GM23248 (cell line): ENCODE measurements at places on chromosomes 16 and 17. TPM values are rescaled to one million over a fixed set of nuclear protein-coding genes. Genes with fewer than 3 reads are reported as not detected.
A peak's percentile ranks its signal among the peaks of the same experiment; 100 is the strongest.

DNA sequence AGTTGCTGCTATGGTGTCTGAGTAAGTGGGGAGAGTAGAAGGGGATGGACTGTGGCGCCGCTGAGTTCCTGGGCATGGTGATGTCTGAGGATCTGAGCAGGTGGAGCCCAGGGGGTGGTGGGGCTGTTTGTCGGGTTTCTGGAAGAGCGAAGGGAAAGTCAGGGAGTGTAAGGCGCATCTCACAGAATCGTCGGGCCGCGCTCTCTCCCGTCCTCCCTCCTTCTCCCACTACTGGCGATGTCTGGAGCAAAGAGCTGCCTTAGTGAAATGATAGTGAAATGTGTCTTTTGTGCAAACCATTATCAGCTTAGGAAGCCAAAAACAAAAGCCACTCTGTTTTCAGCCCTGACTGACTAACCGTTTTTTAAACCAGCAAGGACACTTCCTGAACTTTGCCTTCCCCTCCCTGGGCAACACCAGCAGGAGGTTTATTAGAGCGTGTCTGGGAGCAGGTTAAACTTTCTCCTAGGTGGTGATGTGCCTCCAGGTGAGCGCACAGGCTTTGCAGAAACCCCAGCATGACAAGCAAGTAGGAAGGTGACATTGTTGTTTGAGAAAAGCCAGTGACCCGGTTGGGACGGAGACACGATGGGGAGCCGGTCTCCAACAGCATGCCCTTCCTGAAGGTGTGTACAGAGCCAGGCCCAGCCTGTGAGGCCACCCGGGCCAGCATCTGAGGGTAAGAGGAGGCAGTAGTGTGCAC is 49.1 kb downstream of the RAB11FIP3 start:
- H3K27me3 ChIP-seq = no peaks in the 10 kb centered on the region
- H3K27ac ChIP-seq = no peak overlapping the region
- H3K36me3 ChIP-seq = no peaks in the 10 kb centered on the region

GRCh38 chr17:48134912-48135480 is 27.4 kb downstream of the SNX11 start:
- H3K27ac ChIP-seq = no peak overlapping the region
- H3K4me3 ChIP-seq = no peak overlapping the region
- DNase-seq = no peak
- no peaks in the 10 kb centered on the region for H3K4me1 ChIP-seq

GRCh38 chr17:3032258-3033247 is 30.9 kb downstream of the OR1D5 start:
- H3K27me3 ChIP-seq = no peaks in the 10 kb centered on the region
- no peak overlapping the region for H3K27ac ChIP-seq
- no peaks in the 10 kb centered on the region for H3K36me3 ChIP-seq
- no peak overlapping the region for H3K4me3 ChIP-seq

- H3K27me3 ChIP-seq = no peaks in the 10 kb centered on the region
- peak overlapping the region; percentile 41 for H3K4me3 ChIP-seq
- peak; percentile 62 for DNase-seq
- no peaks in the 10 kb centered on the region for H3K36me3 ChIP-seq
- peak overlapping the region; percentile 47 for H3K27ac ChIP-seq
These were observed 208.9 kb upstream of the CHMP6 start for GRCh38 chr17:80782536-80783427.

- no peaks in the 10 kb centered on the region for H3K4me1 ChIP-seq
- H3K27me3 ChIP-seq = peaks cover 46% of the 10 kb centered on the region
- DNase-seq = no peak
- no peak overlapping the region for H3K4me3 ChIP-seq
- no peaks in the 10 kb centered on the region for H3K36me3 ChIP-seq
These were observed 2.3 kb downstream of the SLC38A8 start for GRCh38 chr16:84040226-84040822.

DNA sequence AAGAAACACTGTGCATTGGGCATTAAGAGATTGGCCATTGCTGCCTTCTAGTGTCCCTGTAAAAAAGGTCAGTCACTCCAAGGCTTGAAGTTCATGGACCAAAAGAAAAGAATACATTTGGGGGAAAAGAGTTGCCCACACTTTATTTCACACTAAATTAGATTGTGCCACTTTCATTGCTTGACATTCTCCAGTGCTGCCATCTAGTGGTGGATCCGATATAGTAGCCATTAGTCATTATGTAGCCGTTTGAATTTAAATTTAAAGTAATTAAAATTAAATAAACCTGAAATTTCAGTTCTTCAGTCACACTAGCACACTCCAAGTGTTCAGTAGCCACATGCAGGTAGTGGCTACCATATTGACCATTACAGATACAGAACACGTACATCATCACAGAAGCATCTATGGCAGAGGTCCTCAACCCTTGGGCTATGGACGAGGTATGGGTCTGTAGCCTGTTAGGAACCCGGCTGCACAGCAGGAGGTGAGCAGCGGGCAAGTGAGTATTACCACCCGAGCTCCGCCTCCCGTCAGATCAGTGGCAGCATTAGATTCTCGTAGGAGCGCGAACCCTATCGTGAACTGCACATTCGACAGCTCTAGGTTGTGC is 21.9 kb upstream of the CDH5 start:
- no peak overlapping the region for H3K4me3 ChIP-seq
- H3K36me3 ChIP-seq = no peaks in the 10 kb centered on the region
- H3K27me3 ChIP-seq = peaks cover 14% of the 10 kb centered on the region; the same call in 1 of the 2 replicates
- DNase-seq = peak; percentile 73
- no peaks in the 10 kb centered on the region for H3K4me1 ChIP-seq

DNA sequence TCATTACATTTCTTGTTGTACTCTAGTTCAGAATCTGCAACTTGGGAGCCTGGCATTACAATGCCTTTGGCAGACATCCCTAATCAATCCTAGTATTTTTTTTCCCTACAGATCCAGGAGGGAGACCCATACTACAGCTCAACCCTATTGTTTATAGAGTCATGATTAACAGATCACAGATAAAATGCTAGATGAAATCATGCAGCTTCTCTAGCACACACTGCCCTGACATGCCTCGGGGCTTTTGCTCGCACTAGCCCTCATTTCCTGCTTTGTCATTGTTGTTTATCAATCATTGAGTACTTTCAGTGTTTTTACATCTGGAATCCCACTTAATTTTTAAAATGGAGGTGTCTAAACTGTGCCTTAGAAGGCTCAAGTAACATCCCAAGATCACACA is 412.5 kb downstream of the CA10 start:
- no peaks in the 10 kb centered on the region for H3K27me3 ChIP-seq
- H3K36me3 ChIP-seq = no peaks in the 10 kb centered on the region
- H3K27ac ChIP-seq = no peak overlapping the region
- no peak overlapping the region for H3K4me3 ChIP-seq
- no peaks in the 10 kb centered on the region for H3K4me1 ChIP-seq

GRCh38 chr16:2121853-2122252 is 13.8 kb downstream of the PKD1 start:
- DNase-seq = peak; percentile 45
- peak overlapping the region; percentile 70 for H3K27ac ChIP-seq
- no peaks in the 10 kb centered on the region for H3K36me3 ChIP-seq
- no peak overlapping the region for H3K4me3 ChIP-seq
- H3K27me3 ChIP-seq = no peaks in the 10 kb centered on the region

- H3K36me3 ChIP-seq = no peaks in the 10 kb centered on the region
- H3K4me3 ChIP-seq = no peak overlapping the region
- no peaks in the 10 kb centered on the region for H3K27me3 ChIP-seq
- no peak overlapping the region for H3K27ac ChIP-seq
- peaks cover 7% of the 10 kb centered on the region; the same call in 1 of the 2 replicates for H3K4me1 ChIP-seq
These were observed 2.3 kb upstream of the CCNF start for GRCh38 chr16:2426941-2427361.

- H3K36me3 ChIP-seq = no peaks in the 10 kb centered on the region
- no peaks in the 10 kb centered on the region for H3K27me3 ChIP-seq
- DNase-seq = no peak
These were observed 259.2 kb downstream of the SLC39A11 start for GRCh38 chr17:72833128-72833765.

- H3K4me1 ChIP-seq = no peaks in the 10 kb centered on the region
- peaks cover 28% of the 10 kb centered on the region for H3K27me3 ChIP-seq
- DNase-seq = peak; percentile 56
- H3K4me3 ChIP-seq = no peak overlapping the region
- no peak overlapping the region for H3K27ac ChIP-seq
- H3K36me3 ChIP-seq = no peaks in the 10 kb centered on the region
These were observed 57.3 kb upstream of the CCL1 start for GRCh38 chr17:34420254-34420766.

DNA sequence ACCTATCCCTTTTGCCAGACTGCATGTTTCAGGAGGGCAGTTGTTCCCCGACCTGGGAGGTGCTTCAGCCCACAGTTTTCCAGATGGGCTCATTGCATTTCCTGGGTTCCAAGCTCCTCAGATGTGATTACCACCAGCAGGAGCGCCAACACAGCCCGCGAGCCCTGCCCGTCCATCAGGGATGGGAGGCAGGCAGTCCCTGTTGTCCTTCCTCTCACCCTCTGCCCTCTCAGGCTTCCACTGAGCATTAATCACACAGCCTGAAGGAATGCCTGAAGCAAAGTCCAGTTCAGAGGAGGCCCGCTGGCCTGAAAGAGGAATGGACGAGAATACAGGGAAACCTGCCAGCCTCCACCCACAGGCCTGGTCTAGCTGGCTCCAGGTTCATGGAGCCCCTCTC is 256.3 kb upstream of the SDK2 start:
- H3K4me1 ChIP-seq = no peaks in the 10 kb centered on the region
- H3K27ac ChIP-seq = no peak overlapping the region
- H3K27me3 ChIP-seq = peaks cover 18% of the 10 kb centered on the region
- H3K4me3 ChIP-seq = no peak overlapping the region
- no peaks in the 10 kb centered on the region for H3K36me3 ChIP-seq
- DNase-seq = no peak

The RHBDL1 gene
- total RNA-seq = 0.89 and 2.1 TPM in 2 replicates

The ABHD15 gene
- 8.9 and 10.1 TPM in 2 replicates for total RNA-seq

The TEKT5 gene
- not detected in 2 replicates for total RNA-seq

The SLC5A10 gene
- total RNA-seq = not detected in 2 replicates

The PHLPP2 gene
- 6.3 and 7.1 TPM in 2 replicates for total RNA-seq
